HS-27A (cell line): ENCODE measurements at places on chromosomes 12 and 14.

- DNase-seq = no peak
These were observed 90.0 kb downstream of the ANO6 start for GRCh38 chr12:45305907-45306306.

GRCh38 chr14:103593577-103593976, 30.8 kb downstream of the COA8 start:
- DNase-seq = no peak

GRCh38 chr14:72033365-72033764, 101.1 kb downstream of the RGS6 start:
- DNase-seq = no peak

DNA sequence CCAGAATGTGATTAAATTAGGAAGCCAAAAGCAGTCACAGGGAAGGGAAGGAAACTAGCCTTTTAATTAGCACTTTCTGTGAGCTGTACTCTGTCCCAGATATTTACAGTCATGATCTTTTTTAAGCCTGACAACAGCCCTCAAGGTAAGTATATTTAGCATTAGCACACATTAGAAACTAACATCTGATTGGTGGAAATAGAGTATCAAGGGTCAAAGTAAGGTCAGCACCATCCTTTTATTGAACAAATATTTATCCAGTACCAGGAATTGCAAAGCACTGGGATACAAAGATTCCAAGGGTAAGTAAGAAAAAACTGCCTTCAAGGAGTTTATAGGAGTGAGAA, 28.2 kb downstream of the RPGRIP1 start:
- no peak for DNase-seq

DNA sequence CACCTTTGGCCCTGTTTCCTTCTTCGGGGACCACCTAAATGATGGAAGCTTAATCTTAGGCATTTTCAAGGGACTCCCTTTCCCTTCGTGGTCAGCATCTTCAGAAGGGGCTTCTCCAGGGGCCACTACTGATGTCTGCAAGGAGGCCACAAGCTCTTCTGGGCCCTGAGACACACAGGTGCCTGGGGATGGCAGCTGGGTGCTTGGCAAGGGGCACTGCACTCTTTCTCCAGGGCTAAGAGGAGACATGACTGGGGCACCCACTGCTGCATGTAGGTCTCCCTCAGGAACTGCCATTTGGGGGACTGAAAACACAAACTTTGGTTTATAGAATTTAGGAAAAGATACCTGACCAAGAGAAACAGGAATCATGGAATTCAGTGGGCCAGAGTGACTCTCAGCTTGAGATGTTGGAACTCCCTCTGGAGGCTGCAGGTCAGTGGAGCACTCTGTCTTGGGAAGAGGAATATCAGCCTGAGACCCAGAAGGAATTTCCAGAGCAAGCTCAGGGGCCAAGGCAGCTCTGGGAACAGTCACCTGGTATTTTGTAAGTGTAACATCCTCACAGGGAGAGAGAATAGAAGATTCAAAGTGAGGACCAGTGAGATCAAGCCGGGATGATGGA, 16.0 kb downstream of the PLD4 start:
- DNase-seq = no peak

DNA sequence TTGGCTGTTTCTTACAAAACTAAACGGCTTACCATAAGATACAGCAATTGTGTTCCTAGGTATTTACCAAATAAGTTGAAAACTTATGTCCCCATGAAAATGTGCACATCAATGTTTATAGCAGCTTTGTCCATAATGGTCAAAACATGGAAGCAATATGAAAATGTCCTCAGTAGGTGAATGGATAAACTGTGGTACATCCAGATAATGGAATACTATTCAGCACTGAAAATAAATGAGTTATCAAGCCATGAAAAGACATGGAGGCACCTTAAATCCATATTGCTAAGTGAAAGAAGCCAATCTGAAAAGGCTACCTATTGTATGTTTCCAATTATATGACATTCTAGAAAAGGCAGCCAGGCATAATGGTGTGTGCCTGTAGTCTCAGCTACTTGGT, 40.7 kb downstream of the CFL2 start:
- no peak for DNase-seq

GRCh38 chr12:123519141-123520001, 14.1 kb downstream of the RILPL1 start:
- DNase-seq = no peak

DNA sequence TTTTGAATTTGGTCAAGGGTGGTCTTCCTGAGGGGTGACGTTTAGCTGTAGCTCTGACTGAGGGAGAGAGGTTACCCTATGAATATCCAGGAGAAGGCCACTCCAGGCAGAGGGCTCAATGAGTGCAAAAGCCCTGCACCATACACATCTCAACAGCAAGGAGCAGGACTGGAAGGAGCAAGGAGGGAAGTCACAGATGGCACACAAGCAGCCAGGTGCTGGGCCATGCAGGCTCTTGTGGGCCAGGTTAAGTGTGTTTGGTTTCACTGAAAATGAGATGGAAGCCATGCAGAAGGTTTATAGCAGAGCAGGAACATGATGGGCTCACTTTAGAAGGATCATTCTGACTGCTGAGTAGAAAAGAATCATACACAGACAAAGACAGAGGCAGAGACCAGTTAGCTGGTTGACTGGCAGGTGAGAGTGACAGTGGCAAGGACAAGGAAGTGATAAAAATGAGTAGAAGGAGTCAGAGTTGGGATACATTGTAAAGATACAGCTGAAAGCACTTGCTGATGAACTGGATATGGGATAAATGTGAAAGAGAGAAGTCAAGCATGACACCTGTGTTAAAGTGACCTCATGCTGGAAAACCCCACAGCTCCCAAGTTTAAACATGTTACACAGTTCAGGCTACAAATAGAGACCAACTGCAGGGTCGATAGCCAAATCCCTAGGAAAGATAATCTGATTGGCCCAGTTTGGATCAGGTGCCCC, 81.2 kb downstream of the PRKD1 start:
- DNase-seq = no peak

DNA sequence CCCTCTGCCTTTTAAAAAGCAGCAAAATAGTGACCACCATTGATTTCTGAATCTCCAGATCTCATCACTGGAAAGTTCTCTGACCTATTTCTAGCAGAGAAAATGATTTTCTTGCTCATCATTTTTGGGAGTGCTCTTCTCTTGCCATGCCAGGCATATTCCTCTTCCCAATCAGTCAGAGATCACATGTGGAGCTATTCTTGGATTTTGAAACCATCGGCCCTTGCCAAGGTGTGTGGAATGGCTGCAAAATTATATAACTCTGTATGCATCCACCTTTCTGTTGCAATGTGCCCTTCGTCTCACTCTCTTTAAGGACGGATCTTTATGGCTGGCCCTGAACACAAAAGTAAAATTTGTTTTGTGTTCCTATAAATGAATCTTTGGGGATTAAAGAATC, 25.5 kb upstream of the LDHB start:
- DNase-seq = no peak

DNA sequence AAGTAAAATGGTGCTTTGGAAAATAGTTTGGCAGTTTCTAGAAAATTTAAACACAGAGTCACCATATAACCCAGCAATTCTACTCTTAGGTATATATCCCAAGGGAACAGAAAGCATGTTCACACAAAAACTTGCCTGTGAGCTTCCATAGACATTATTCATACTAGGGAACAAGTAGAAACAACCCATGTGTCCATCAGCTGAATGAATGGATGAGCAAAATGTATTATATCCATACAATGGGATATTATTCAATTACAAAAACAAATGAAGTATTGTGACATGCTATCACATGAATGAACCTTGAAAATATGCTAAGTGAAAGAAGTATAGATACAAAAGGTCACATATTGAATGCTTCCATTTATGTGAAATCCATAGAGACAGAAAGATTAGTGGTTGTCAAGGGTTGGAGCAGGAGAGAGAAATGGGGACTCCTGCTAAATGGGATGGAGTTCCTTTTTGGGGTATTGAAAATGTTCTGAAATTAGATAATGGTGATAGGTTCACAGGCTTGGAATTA, 7.9 kb downstream of the SLC10A1 start:
- DNase-seq = no peak

- DNase-seq = no peak
These were observed 77.6 kb downstream of the MOK start for GRCh38 chr14:102227184-102227964.

- no peak for DNase-seq
These were observed 52.1 kb upstream of the ATP2B1 start for GRCh38 chr12:89760783-89761182.

DNA sequence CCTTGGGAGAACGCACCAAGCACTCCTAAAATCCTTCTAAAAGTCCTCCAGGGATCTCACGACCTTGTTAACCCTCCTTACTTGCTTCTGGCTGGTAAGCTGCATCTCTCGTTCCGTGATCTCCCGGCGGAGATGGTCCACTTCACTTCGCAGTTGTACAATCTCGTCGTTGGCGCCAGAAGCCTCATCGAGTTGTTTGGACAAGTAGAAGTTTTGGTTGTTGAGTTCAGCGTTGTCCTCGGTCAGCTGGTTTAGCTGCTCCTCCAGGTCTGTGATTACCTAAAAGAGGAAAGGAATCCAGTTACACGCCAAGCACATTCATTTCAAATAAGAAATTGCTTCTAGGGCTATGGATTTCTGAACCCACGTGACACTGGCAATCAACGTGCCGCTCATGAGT, 67.1 kb downstream of the PRKAB1 start:
- no peak for DNase-seq

DNA sequence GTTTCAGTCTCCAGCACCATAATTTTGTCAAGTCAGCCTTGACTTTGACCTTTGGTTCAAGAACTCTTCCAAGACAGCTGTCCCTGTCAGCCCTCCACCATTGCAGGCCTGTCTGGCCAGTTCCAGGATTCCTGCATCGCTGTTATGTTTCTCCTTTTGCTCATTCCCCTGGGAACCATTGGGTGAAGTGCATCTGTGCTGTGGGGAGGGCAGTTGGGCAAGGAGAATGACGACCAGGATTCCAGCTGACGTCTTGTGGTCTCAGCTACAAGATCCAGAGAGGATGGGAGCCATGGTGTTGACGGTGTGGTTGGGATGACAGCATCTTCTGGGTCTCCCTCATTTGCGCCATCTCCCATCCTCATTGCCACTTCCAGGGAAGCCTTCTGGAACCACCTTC, 45.9 kb upstream of the SLC24A4 start:
- DNase-seq = no peak

DNA sequence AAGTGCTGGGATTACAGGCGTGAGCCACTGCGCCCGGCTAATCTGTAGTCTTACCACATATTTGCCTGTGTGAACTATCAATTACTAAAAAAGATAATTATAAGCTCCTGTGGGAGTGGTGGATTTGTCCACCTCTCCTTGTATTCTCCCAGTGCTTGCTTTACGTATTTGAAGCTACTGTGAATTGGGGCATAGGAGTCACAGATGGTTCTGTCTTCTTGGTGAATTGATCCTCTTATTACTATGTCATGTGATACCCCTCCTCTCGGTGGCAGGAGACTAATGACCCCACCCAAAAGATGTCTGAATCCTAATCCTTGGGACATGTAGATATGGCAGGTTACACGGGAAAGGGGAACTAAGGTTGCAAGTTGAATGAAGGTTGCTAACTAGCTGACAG, 11.8 kb downstream of the GPR132 start:
- no peak for DNase-seq

DNA sequence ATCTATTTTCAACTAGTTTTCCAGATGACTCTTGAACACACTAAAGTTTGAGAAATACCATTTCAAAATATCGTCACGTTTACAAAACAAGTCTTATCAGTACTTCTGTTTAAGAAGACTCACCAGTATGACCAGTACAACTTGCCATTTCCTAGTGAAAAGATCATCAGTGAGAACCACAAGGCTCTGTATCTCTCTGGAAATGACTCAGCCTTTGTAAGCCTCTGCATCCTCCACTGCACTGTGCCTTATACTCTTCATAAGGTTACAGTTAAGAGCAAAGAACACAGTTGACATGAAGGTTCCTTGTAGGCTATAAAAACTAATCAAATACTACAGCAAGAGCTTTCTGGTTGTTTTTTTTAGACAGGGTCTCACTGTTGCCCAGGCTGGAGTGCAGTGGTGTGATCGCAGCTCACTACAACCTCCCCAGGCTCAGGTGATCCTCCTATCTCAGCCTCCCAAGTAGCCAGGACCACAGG, 5.7 kb upstream of the VTI1B start:
- DNase-seq = no peak

DNA sequence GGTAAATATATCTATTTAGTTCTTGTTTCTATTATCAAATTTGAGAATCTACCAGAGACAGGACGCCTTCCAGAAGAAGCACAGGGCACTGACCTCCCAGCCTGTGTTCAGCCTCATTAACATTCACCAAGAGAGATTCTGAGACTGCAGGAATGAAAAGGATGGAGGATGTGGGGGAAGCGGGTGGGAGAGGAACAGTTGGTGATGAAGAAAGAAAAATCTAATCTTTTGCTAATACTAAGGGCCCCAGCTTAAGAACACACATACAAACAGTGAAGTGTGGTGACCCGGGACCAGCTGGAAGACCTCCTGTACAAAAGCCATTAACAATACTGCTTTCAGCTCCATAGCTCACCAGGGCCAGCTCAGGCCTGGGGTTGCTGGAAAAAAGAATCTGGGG, 160.5 kb downstream of the NUAK1 start:
- DNase-seq = no peak

DNA sequence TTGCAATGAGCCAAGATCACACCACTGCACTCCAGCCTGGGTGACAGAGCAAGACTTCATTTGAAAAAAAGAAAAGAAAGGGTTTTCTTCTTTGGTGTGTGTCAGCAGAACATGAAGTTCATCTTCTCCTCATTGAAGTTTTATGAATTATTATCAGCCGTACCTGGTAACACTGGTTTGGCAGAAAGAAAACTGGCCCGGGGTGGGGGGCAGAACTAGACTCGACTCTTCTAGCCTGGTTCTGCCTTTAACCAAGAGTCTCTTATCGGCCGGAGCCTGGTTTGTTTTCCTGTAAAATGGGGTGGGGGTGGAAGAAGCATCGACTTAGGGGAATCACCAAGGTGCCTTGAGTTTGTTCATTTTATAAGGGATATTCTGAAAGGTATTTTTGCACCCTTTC, 64.1 kb downstream of the TECPR2 start:
- DNase-seq = no peak

DNA sequence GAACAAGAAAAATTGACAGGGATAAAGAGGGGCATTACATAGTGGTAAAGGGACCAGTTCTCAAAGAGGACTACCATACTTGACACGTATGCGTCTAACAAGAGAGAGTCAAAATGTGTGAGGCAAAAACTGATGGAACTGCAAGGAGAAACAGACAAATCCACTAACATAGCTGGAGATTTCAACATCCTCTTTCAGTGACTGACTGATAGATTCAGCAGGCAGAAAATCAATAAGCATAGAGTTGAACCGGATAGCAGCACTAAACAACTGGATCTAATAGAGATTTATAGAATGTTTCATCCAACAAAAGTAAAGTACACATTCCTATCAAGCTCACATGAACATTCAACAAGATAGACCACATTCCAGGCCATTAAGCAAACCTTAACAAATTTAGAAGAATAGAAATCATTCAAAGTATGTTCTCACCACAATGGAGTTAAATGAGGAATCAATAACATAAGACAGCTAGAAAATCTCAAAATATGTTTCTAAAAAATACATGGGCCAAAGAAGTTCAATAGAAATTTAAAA, 16.1 kb upstream of the CRACR2A start:
- DNase-seq = no peak

GRCh38 chr14:50726372-50727107, 58.4 kb upstream of the SAV1 start:
- no peak for DNase-seq
